HT1080 (cell line): ENCODE measurements at places on chromosomes 7 and 10. TPM values are rescaled to one million over a fixed set of nuclear protein-coding genes. Genes with fewer than 3 reads are reported as not detected.
A peak's percentile ranks its signal among the peaks of the same experiment; 100 is the strongest.

GRCh38 chr10:55374917-55375316, 573.9 kb upstream of the PCDH15 start:
- peak; percentile 26 for DNase-seq

DNA sequence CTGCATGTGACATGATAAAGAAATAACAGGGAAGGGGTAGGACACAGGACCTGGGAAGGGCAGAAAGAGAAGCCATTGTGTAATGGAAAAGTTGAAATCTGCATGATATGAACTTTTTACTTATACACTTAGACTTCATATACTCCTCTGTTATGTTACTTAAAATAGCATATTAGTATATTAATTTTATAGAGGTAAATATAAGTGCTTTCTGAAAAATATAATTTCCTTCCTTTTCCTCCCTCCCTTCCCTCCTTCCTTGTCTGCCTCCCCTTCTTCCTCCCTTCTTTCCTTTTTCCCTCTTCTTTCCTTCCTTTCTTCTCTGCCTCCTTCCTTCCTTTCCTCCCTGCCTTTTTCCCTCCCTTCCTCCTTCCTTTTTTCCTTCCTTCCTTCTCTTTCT, 363.7 kb downstream of the CALN1 start:
- DNase-seq: no peak

DNA sequence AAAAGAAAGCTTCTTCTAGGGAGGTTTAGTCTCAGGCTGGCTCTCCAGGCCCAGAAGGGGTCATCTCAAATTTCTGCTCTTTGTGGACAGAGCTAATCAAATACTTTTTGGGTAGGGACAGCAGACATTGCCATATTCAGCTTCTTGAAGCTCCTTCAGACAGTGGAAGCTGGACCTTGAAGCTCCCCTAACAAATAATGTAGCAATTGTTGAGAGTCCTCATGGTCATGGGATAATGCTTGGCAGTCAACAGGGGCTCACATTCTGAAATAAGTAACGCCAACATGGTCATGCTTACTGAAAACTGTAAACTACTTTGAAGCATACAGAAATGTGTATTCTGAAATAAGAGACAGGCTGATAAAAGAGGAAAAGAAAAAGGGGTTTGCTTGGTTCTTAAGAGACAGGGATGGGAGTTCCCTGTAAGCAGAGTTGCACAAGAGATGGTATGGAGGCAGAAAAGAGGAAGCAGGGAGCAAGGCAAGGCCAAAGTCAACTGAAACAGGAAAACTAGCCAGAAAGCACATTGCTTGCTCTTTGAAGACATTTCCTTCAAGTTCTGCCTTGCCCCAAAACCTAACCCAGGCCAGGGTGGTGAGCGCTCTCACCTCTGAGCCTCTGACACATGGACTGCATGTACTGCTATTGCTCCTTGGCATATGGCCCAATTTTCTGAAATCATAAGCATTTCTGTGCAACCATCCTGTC, 53.1 kb upstream of the KMT2E start:
- no peak for DNase-seq

DNA sequence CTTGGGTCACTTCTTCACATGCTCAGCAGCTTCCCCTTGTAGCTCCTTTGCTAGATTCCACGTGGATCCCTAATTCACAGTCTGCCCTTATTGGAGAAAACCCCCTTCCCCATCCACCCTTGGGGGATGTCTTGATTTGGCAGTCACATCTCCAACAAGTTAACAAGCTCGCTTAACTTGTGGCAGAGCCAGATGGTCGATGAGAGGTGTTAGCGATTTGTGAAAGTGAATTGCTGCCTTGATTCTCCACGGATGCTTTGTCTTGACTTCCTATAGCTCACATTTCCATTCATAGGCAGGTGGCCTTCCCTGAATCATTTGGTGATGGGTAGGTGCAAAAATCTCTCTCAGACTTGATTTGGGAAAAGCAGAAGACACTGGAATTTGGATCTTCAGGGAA, 387.9 kb downstream of the TCERG1L start:
- no peak for DNase-seq

- DNase-seq: peak; percentile 33
Measured at GRCh38 chr10:4498711-4499251, 327.2 kb upstream of the AKR1E2 start.

GRCh38 chr7:140230861-140231770, 54.3 kb upstream of the KDM7A start:
- no peak for DNase-seq

- DNase-seq: peak; percentile 31
Measured at GRCh38 chr10:3873728-3874461, 88.9 kb upstream of the KLF6 start.

DNA sequence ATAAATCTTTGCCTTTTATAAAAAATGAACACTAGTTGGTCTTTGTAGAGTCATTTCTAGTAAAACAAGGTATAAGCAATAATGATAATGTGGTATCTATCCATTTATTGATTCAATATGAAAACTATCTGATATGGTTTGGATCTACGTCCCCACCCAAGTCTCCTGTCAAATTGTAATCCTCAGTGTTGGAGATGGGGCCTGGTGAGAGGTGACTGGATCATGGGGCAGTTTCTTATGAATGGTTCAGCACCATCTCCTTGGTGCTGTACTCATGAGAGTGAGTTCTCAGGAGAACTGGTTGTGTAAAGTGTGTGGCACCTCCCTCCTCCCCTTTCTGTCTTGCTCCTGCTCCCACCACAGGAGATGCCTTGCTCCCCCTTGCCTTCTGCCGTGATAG, 288.8 kb downstream of the CACNA2D1 start:
- no peak for DNase-seq

- no peak for DNase-seq
Measured at GRCh38 chr7:134602881-134603451, 43.7 kb upstream of the BPGM start.

- DNase-seq: no peak
Measured at GRCh38 chr7:73742338-73742752, 3.7 kb upstream of the ABHD11 start.

GRCh38 chr10:60704471-60704870, 73.8 kb upstream of the CDK1 start:
- DNase-seq: peak; percentile 13

GRCh38 chr10:6695519-6695918, 115.4 kb upstream of the PRKCQ start:
- DNase-seq: no peak

DNA sequence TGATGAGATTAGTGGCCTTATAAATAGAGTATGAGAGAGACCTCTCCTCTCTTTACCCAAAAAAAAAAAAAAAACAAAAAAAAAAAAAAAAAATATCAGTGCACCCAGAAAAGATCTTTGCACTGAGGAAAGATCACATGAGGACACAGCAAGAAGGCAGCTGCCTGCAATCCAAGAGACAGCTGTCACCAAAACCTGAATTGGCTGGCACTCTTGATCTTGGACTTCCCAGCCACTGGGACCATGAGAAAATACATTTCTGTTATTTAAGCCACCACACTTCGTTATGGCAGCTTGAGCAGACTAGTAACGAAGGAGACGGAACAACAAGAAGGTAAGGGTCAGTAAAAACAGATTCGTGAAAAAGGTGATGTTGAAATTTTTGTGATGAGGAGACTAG, 47.0 kb downstream of the TMEM106B start:
- no peak for DNase-seq

DNA sequence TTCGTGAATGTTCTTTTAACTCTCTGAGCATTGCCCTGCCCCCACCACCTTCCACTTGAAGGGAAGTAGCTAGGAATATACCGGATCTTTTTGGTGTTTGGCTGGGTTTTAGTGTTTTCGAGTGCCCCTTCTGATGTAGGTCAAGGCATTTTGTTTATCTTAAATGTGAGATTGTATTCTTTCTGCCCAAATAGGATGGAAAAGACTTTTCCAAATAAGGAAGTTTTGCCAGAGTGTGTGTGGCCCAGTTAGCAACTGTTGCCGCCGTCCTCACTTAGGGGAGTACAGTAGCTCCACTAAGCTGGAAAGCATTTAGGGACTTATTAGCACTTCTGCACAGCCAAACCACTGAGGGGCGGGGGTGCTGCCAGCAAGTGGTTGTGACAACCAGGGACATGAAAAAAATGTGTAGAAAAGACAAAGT, 29.8 kb upstream of the VCL start:
- DNase-seq: no peak

- DNase-seq: peak; percentile 81
Measured at GRCh38 chr7:80078159-80078731, 56.4 kb upstream of the GNAI1 start.

- no peak for DNase-seq
Measured at GRCh38 chr10:3827266-3827665, 42.3 kb upstream of the KLF6 start.

DNA sequence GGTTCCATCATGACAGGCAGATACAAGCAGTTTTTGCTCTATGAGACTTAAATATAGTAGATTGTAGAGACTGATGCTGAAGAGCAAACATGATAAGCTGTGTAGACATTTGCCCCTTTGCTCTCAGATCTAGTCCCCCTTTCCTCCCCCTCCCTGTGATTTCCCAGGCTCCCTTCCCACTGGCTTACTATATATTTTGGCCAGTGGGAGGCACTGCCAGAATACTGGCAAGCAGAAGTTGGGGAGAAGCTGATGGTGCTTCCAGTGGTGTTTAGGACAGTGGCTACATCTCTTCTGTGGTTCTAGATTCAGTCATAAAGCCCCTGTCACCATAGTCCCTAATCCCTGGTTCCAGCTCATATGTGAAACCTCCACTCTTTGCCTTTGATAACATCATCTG, 156.1 kb upstream of the STEAP4 start:
- no peak for DNase-seq

DNA sequence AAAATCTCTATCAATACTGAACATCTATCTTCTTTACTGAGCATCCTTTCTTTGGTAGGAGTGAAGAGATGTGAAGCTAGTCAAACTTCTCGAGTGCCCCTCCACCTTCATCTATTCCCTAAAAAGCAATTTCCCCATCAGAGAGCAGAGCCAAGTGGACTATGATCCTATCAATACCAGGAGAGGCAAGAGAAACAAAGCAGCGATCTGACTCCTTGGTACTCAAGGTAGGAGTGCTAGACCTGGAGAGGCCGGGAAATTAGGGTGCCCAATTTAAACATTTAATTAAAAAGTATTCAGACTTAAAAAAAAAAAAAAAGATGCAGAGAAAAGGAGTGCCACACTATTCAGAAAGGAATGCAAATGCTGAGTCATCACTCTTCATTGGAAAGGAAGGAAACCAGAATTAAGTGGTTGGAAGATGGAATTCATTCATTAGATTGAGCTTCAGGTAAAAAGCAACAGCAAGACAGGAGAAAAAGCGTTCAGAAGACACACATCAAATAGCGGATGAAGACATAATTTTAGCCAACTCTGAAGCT, 1.6 kb downstream of the TIAL1 start:
- peak; percentile 59 for DNase-seq

DNA sequence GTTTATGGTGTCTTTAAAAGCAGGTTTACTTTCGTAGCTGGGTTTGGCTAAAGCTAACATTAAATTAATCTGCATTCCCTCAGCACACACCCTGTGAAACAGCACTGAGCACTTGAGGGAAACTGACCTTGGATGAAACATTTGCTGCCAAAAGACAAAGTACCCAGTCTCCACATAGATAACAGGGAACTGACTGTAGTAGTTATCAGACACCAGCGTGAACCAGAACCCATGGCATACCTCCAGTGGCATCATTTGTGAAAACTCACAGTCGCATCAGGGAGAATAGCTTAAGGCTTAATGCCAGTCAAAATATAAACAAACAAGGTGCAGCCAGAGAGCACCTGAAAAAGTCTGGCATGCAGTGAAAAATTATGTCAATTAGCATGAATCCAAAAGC, 357.8 kb upstream of the C7orf33 start:
- DNase-seq: no peak

GRCh38 chr7:29488977-29489376, 74.7 kb upstream of the PRR15 start:
- peak; percentile 53 for DNase-seq

- DNase-seq: no peak
Measured at GRCh38 chr7:116224492-116225098, 14.3 kb downstream of the TES start.

DNA sequence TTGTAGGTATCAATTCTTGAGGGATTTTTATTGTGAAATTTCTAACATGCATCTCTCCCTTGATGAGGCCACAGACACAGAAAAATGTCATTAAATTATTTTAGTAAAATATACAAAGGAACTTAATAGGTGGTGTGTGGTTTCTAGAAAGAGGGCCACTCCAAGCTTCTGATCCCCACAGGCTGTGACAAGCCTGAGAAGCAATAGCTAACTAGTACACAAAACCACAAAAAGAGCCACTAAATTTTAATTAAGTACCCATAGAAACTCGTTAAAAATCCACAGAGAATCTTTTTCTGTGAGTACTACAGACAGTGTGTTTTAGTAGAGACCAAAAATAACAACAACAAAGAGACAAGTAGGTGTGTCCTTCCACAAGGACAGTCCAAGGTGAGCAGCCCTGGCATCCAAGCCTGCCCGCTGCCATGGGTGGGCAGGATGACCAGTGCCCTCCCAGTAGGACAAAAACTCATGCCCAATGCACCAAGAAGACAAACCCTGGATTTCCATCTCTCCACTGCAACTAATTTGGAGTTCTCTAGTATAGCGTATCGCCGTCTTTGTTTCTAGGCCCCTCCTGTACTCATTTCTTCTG, 81.0 kb downstream of the RNF216 start:
- DNase-seq: no peak

- DNase-seq: no peak
Measured at GRCh38 chr10:100966887-100967286, 2.4 kb upstream of the SEMA4G start.

DNA sequence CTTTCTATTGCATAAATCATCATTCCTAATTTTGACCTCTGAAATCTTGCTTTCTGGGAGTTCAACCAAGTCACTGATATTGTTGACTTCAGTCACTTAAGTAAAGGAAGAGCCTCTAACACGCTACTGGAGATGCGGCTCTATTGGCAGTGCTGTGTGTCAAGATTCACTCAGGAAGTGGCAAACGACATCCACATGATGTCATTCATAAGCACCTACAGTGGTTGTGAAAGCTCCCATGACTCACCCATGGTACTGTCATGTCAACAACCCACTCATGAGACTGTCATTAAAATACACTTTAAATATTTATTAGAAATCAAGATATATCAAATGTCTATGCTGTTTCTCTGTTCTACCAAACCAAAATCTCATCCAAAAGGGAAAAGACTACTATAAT, 52.5 kb upstream of the LHFPL3 start:
- peak; percentile 57 for DNase-seq

CCDC172 gene
- total RNA-seq: not detected in 2 replicates

CHRM2 gene
- total RNA-seq: not detected in 2 replicates

ARID5B gene
- total RNA-seq: 3.2 and 4.3 TPM in 2 replicates

LOXL4 gene
- total RNA-seq: not detected in 2 replicates

FGFBP3 gene
- total RNA-seq: 1.4 and 2.9 TPM in 2 replicates

TFR2 gene
- not detected in 2 replicates for total RNA-seq

WNT8B gene
- not detected in 2 replicates for total RNA-seq

SDK1 gene
- 1.2 and 1.6 TPM in 2 replicates for total RNA-seq

GPC2 gene
- 0.51 TPM in 1 of 2 replicates, not detected in the other for total RNA-seq

IQUB gene
- total RNA-seq: not detected in 2 replicates

MET gene
- total RNA-seq: 108 and 124 TPM in 2 replicates

SFRP4 gene
- total RNA-seq: 0.03 TPM in 1 of 2 replicates, not detected in the other

DPYSL4 gene
- total RNA-seq: not detected in 2 replicates
